Femur (tissue), 1 donor: ENCODE measurements at places on chromosomes 11 and 22.

DNA sequence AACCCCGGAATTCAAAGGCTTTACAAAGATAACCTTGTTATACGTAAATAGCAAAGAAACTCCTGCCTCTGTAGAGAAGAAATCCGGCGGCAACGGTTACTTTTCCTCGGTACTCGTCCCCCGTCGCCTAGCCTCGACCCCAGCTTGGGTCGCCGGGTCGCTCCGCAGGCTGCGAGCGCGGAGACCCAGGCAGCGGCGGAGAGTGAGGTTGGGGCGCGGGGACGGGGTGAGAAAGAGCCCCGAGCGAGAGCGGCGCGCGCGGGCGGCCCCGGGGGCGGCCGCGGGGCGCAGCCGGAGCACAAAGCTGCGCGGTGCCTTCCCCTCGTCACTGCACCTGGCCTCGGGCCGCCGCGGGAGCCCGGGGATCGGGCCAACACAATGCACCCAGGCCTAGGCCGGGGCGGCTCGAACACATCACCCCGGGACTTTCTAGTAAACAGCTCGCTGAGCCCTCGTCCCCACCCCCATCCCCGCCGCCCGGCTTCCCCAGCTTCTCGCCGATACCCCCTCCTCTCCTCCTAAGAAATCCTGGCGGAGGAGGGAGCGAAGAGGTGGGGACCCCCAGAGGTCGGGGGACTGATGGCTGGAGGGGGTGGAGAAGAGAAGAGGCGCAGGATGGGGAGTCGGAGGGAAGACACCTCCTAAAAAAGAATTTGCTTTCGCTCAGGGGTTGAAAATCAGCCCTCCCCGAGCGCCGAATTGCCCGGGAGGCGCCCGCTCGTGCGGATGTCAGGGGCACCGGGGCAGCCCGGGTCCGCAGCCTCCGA lies 845 bp downstream of the MPPED2 start:
- peak; percentile 65 for DNase-seq

DNA sequence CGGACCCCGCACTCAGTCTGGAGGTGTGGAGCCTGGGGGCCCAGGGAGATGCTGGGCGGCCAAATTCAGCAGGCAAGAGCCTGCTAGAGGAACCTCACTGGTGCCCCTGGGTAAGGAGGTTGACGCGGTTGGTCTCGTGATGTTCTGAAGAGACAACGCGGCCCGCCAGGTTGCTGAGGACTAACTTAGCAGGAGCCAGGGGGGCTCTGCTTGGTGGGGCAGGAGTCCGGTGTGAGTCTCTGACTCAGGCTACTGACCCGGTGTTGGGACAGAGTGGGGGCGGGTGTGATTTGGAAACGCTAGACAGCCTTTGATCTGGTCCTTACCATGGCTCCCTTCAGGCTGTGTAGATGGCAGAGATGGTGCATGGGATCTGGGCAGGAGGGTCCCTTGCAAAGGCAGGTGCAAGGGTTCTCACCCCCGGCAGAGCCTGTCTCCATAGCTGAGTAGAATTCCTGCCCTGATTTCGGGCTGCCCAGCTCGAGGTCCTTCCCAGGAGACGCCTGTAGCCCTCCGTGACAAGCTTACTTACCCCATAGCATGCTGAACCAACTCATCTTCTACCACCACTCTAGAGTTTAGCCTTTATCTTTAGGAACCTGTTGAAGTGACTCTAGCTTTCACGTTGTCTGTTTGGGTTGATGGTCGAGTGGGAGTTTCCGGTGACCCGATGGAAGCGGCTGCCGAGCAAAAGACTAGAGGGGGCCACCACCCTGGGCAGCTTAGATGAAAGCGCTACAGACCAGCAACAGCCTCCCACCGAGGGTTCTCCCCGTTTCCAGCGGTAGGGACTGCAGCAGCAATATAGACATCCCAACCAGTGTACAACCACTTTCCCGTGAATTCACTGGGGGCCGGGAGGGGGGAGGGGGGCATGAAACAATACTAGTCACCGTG lies 38.4 kb downstream of the KCNC1 start:
- DNase-seq: no peak

DNA sequence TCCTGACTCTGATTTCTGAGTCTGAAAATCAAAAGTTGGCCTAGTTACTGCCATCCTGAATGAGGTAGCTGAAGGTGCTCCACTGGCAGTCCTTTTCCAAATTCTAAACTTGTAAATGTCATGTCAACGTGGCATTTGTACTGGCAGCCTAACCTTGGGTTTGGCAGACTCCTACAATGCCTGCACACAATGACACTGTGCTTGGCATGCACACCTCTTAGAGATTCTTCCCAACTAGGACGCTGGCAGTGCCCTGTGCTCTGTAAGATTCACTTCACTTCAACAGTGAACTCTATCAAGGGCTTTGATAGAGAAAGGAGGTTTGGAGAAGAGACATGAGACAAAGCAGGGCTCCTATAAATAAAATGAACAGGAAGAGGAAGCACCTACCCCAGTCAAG lies 21.9 kb upstream of the PPP2R1B start:
- no peak for DNase-seq

GRCh38 chr11:111745719-111746504 lies 20.3 kb downstream of the PPP2R1B start:
- no peak for DNase-seq

- DNase-seq: no peak
Measured at GRCh38 chr11:63951779-63952536, 13.2 kb downstream of the NAA40 start.

- DNase-seq: no peak
Measured at GRCh38 chr11:126719740-126720139, 280.8 kb downstream of the KIRREL3 start.

DNA sequence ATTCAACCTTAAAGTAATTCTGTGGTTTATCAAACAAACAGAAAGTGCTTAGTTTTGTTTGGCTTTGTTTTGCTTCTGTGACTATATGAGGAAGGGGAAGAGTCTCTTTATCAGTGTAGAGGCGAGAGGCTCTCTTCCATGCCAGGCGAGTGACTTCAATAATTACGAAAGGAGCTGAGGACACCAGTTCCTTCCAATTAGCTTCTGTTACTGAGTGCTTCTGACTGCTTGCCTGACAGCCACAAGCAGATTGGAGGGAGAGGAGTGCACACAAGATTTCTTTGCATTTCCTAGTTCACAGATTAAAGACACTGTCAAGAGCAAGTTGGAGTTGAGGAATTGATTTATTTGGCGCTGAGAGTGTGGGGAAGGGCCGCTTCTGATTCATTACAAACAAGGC lies 1484.5 kb upstream of the TENM4 start:
- no peak for DNase-seq

DNA sequence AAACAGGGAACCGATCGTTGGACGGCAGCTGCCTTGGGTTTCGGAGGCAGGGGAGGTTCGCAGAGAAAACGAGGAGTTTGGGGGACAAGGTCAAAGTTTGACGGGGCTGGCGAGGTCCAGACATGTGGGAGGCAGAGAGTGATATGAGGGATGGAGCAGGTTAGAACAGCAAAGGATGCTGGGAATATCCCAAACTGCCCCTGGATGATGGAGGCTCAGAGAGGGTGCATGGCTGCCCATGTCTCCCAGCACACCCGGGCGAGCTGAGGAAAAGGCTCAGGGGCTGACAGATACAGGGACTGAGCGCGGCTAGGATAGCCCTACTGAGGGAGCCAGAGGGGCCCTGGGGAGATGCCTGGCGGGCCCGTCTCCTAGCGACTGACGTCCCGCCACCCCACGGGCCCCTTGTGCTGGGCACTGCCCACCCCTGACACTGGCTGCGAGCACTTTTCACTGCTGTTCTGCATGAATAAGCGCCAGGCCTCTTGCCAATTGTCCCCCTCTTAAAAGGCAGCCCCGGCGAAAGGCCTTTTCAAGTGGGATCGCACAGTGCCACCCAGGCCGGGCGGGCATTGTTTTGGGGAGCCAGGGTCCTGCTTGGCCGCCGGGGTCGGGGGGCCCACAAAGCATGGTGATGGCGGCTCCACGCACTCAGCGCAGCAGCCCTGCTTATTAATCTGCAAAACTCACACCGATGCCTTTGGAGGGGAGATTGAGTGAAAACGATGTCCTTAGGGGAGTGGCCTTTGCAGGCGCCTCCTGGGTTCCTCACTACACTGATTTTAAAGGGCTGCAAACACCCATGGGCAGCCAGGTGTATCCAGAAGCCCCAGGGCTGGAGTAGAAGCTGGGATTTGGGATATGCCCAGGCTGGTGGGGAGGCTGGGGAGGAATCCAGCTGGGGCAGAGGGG lies 90.0 kb upstream of the LINC01488 start:
- DNase-seq: no peak

DNA sequence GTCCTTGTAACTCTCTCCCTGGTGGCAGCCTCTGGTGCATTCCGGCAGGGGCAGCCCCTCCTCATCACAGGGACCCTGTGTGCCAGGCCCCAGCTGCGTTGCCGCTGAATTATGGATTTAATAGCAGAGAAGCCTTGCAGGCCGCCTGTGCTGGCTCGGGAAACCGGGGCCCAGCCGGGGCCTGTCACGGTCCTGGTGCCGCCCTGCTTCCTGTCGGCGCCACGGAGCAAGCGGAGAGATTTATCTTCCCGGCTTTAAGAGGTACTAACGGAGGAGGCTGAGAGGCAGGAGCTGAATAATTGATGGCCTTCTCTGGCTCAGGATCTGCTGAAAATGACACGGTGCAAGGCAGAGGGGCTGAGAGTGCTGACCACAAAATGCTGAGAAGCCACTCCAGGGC lies 54.0 kb upstream of the CCDC188 start:
- peak; percentile 53 for DNase-seq

DNA sequence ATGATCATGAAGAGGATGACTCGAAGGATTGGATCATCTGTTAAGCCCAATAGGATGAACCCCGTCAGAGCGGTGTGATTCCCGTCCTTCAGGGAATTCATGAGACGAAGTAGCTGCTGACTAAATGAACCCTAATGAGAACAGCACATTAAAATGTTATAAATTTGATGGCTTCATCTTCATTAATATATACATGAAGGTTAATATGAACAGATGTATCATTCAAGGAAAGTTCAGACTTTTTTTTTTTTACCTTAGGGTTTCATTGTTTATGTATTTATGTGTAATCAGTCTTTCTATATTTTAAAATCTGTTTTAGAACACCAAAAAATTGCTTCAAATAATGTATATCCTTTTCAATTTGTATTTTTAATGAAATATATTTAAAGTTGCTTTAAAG lies at the start of gene OR5P2:
Gene OR5P2 (minus strand): TSS at position 101 of the 400 bp plus-strand sequence. CDS start 0 bp downstream, at position 101.
- no peak for DNase-seq

DNA sequence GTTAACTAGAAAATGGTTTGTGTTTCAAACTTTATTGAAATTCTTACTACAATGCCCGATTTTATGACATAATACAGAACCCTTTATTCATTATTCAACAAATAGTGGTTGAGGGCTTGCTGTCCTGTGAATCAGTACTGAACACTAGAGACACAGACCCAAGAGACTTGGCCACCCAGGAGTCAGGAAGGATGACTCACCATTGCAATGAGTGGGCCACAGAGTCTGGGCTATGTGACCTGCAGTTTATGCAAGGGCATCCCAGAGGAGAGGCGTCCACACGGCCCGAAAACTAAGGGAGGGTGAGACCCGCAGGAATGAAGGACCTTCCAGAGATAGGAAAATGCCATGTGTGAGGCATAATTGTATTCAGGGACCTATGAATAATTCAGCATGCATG lies 143.8 kb upstream of the DDI1 start:
- no peak for DNase-seq

DNA sequence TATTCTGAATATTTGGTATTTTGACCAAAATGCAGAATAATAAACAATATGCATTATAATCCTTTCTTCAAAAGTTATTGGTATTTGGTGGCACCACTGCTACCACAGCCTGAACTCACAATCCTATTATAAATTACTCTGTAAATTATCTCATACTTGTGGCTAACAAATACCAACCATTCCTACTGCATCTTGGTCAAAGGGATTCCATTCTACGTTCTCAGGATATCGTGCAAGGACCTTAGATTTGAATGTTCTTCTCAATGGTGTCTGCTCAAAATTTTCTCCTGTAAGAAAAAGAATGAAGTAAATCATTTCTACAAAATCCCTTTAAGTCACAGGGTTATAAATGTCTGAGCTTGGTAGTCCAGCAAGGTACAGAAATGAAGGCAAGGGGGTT lies 58.7 kb downstream of the DENND5A start:
- no peak for DNase-seq

- no peak for DNase-seq
Measured at GRCh38 chr22:50517495-50518260, 7.7 kb downstream of the SCO2 start.

GRCh38 chr11:83152264-83152663 lies 4.7 kb upstream of the PCF11 start:
- DNase-seq: no peak

GRCh38 chr11:94925422-94926270 lies 47.7 kb downstream of the CWC15 start:
- no peak for DNase-seq

DNA sequence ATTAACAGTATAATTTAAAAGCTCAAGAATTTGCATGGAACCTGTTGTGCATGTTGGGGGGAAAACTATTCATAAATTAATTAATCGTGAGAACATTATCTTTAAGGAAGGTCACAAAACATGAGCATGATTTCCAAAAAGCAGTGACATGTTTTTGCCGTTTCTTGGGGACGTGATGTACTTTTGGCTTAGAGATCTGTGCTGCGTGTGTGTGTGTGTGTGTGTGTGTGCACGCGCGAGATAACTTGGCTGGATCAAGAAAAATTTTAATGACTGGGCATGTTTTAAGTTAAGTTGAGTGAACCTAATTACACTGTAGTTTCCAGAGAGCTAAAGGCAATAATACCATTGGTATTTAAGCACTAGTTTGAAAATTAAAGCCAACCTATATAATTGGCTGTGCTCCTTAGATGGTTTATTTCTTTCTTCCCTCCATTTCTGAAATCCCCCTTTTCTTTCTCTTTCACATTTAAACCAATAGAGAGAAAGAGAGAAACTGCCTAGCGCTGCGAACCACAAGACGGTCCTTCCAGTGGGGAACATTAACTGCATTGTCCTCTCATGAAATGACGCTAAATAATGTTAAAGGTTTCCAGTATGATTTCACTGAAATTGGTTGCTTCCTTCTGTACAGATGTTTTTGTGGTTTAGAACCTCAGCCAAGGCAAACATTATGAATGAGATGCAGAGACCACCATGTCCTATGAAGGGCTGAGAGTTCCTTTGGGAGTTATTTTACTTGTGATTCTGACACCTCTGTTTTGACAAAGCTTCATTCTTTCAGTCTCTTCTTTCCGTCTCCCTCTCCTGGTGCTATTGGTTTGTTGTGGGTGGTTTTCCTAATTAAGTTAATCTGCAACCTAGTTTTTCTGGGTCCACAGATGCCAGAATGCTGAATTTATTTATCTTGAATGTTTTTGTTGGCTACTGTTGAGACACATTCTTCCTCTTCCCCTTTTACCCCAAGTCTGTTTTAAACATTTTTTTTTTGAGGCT lies 51.7 kb downstream of the ZBTB16 start:
- no peak for DNase-seq
